ENCODE measurements at places on chromosomes 5 and 9.

GRCh38 chr5:37900692-37901091, 60.9 kb upstream of the GDNF start:
- no peak for DNase-seq

GRCh38 chr9:134442486-134443173, 116.4 kb downstream of the RXRA start:
- no peak for DNase-seq

DNA sequence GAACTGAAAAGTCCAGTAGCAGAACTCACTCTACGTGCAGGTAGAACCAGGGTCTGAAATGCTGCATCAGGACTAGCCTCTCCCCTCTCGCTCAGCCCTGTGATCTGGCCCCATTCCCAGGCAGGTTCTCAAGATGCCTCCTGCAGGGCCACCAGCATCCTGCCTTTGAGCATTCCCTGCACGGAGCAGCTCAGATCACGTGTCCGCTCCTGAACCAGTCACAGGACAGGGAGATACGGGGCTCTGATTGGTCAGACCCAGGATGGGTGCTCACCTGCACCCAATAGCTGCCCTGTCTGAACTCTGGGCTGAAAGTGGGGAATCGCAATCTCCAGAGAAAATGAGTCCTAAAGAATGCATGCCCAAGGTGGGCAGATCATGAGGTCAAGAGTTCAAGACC, 50.8 kb downstream of the NEURL1B start:
- DNase-seq, result no peak

GRCh38 chr5:109859537-109859936, 169.8 kb downstream of the MAN2A1 start:
- no peak for DNase-seq

GRCh38 chr5:71937921-71938698, 169.2 kb upstream of the MAP1B start:
- DNase-seq, result peak; percentile 84

DNA sequence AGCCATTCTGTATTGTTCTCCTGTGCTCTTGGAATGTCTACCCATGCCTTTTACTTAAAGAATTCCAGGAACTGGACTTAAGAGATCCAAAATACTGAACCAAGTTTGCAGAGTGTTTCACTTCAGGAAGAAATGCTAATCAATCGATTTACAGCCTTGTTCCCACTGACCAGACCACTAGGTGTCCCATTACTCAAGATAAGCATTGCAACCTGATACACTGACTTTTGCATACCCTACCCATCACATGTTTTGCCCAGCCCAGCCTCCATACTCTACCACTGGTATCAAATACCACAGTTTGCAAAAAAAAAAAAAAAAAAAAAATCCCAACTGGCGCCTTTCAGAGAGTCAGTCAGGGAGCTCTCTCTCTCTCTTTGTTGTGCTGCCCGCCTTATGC, 550.8 kb downstream of the CDH9 start:
- no peak for DNase-seq

DNA sequence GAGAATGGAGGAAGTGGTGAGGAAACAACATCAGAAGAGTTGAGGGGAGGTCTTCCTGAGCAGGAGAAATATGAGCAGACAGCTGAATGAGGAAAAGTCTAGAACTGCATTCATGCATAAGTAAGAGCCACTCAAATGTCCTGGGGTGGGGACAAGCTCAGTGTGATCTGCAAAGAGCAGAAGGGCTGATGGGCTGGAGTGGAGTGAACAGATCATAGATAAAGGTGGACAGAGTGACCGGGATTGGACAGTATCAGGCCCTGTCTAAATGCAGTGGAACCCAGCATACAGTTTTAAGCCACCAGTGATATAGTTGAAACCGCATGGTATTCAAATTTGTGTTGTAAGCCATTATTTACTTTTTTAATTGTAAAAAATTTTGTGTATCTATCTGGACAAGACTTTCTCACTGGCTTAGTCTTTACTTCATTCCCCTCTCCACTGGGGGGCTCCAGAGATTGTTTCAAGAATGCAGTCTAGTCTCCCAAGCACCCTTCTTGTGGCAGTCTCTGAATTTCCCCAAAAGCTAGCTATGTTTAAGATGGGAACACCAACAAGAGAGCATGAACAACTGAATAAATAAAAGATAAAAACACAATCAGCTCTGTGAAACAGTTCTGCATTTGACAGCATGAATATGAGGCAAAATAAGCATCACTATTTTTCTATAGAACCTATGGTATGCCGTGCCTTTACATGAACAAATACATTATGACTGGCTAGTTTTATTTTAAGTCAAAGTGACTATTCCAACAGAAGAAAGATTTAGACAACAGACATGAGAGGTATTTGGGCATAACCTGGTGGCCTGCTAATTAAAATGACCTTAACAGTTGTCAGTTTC, 10.7 kb upstream of the STK32A start:
- peak; percentile 5 for DNase-seq

GRCh38 chr5:115571441-115571878, 26.9 kb upstream of the FEM1C start:
- DNase-seq, result no peak

DNA sequence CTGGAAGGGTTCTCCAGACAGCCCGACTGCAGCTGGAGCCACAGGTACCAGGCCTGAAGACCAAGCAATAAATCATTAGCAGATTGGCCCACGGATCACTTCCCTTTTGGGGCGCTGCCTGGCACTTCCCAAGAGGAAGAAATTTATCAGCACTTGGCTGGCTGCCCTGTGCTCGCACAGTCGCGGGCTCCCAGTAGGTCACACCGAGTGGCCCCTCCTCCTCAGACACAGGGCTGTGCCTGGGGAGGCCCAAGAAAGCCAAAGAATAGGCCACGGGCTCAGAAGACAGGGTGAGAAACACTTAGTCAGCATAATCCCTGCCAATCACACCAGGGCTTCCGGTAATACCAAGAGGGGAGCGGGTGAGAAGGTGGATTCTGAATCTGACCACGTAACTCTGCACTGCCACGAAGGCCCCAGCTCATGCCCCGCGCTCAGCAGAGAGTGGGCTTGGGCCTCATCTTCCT, 115.7 kb upstream of the MSX2 start:
- DNase-seq, result no peak

DNA sequence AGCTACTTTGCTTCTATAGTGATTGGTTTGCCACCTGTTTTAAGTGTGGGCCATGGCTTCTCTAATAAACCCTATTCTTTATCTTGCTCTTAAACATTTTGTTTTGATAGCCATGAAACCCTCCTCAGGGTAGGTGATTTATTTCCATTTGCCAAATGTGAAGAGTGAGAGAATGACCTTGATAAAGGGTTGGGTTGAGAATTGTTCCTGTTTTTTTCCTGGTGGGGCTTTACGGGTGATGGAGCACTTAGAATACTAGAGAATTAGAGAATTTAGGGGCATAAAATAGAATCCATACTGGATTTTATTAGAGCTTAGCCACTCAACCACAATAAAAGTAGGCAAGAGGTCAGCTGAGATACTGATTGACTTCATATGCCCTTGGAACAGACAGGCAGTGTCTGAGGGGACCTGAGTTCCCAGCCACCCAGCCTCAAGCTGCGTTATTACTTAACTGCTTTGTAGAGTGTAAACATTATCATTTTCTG, 68.9 kb downstream of the COMMD10 start:
- no peak for DNase-seq

DNA sequence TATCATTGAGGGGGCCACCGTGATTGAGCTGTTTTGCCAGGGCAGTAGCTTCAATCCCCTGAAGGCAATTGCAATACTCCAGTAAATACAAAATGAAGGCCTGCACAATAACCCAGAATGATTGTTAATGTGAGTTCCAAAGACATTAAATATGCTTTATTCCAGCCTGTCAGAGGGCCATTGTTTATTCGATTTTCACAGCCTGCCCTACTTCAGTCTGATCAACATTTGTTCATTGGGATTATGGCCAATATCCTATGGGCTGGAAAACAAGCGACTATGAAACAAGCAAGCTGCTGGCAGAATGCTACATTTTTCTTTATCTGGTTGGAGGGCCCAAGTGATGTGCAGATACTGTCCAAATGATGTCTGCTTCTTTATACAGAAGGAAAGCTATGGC, 543.1 kb downstream of the TLE1 start:
- DNase-seq, result peak; percentile 37

- DNase-seq, result no peak
These were observed 9.2 kb downstream of the CNTFR start for GRCh38 chr9:34580358-34580757.

DNA sequence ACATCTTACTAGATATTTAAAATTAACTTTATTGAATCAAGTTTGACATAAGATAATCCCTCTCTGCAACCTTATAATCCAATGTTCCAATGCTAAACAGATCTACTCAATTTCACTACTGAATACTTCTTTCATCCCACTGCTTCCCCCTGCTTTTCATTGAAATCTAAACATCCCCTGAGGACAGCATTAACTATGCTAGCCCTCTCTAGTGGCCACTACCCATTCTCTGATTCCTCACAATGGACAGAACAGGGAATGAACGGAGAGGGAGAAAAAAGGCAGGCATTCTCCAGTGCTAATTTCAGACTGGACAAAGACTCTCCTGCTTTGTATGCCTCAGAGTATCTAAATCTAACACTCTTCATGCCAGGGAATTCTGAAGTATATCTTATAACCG, 54.3 kb upstream of the RGS7BP start:
- DNase-seq, result no peak

DNA sequence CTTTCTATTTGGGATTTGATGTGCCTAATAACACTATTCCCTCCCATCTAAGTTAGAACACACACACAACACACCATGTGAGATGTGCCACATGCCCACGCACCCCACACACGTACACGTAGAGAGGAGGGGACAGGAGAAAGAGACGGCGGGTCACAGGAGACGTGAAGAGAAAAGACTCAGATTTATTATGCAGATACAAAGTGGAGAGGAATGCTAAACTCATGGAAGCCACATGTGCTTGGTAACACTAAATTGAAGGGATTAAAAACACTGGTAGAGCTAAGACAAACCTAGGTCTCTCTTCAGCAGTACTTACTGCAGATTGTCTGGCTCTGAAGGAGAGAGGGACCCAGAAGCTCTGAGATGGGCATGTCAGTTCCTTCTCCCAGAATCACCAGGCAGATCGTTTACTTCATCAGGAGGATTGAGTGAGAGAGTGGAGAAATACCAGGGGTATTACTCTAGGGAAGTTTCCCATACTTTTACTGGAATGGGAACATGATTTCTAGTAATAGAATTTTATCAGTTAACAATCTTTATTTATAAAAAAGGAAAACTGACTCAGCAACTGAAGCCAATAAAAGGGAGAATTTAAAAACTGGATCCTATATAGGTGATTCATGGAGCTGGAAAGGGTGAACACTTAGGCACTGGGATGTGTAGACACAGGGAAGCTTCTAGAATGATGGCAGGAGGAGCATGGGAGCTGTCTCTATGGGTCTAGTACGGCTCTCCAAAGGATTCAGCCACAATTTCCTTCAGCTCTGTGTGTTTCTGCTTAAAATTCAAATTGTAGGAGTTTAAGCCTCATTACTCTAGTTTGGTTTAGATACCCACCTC, 139.4 kb downstream of the MACIR start:
- no peak for DNase-seq

GRCh38 chr5:138371454-138371853, 19.0 kb downstream of the KDM3B start:
- no peak for DNase-seq

DNA sequence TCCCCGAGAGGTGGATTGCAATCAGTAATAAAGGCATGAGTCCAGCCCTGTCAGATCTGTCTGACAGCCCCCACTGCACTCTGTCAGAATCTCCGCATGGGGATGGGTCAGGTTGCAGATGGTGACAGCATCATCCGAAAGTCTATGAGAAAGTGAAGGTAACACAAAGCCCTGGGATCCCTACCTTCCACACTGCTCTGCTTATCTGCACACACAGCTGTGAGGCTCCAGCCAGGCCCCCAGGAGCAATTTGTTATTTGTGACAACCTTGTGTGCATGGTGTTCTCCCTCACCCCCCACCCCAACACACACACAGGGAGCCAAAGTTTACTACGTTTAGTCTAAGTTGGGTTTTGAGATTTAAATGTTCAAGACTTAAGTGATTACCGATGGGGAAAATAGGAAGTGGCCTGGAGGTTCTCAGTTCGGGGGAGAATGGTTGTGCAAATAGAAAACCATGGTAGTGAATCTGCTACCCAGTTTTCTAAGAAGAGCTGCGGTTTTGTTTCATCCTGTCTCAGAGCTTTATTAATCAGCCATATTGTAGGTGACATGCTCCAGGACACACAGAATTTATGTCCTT, 92.7 kb downstream of the SV2C start:
- DNase-seq, result no peak

DNA sequence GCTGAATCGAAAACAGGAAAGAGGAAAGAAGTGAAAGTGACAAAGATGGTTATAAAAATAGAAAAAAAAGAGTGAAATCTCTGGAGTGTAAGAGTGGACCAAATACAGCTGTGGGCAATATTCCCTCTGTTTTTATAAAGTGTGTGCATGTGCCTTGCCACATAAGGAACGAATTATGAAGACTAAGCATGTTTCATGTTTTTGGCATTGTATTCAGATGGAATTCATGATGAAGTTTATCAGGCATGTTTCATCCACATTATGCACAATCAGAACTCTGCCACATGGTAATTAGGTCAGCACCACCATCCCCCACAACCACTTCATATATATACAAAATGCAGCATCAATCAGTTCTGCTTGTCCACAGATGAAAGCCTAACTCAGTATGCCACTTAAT, 348.0 kb downstream of the ZNF608 start:
- DNase-seq, result no peak

- no peak for DNase-seq
These were observed 177.9 kb downstream of the C9orf152 start for GRCh38 chr9:110029956-110030480.

DNA sequence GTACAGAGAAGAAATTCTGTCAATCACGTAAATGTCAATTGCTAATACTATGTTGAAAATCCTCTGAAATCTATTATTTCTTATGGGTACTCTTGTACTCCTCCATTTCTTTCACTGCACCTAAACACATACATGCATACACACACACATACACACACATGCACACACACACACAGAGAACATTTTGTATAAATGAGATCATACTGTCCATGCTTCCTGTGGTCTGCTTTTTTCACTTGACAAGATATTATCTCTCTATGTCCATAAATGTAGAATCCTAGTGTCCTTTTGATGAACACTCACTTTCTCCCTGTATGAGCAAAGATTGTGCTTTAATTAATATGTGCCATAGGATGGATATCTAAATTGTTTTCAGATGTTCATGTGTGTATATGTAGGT, 32.7 kb upstream of the TLR4 start:
- DNase-seq, result no peak

DNA sequence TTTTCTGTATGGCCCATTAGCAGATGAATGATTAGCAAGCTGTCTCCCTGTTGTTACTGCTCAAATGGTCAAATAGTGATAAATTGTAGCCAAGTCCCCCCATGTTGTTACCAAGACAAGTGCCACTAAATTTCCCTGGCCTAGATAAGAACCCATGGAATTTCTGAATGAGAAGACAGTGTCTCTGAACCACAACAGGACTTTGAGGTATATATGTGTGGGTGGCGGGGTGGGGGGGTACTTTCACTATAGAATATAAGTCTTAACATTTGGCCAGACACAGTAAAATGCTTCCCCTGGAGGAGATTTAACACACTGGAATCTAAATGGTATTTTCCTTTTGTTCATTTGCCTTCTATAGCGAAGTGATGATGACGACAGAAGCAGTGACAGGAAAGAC, 28.7 kb downstream of the XPA start:
- DNase-seq, result no peak

Measured in NCI-H2081 (cell line).